ENCODE measurements at places on chromosomes 6 and 20. TPM values are rescaled to one million over a fixed set of nuclear protein-coding genes. Genes with fewer than 3 reads are reported as not detected.

NKAIN4 gene
- 126 TPM for polyA plus RNA-seq

LHFPL5 gene
- polyA plus RNA-seq: 1.5 TPM

NKAIN2 gene
- polyA plus RNA-seq: 55.0 TPM

WFDC2 gene
- 64.9 TPM for polyA plus RNA-seq

OLIG3 gene
- 3.2 TPM for polyA plus RNA-seq

MRAP2 gene
- polyA plus RNA-seq: 7.8 TPM

SOBP gene
- 44.6 TPM for polyA plus RNA-seq

RPS6KA2 gene
- 33.3 TPM for polyA plus RNA-seq

MROH8 gene
- 11.1 TPM for polyA plus RNA-seq

VWA7 gene
- polyA plus RNA-seq: 4.3 TPM

TOX2 gene
- polyA plus RNA-seq: 15.4 TPM

GATA5 gene
- polyA plus RNA-seq: not detected

DDX43 gene
- 0.99 TPM for polyA plus RNA-seq

CHRNA4 gene
- polyA plus RNA-seq: 54.0 TPM

KCNS1 gene
- polyA plus RNA-seq: 7.9 TPM

PRKN gene
- polyA plus RNA-seq: 7.4 TPM

PLEKHG1 gene
- 22.7 TPM for polyA plus RNA-seq

Data from spinal cord (tissue), 10 donors.